ENCODE measurements at places on chromosomes 16 and 17.

DNA sequence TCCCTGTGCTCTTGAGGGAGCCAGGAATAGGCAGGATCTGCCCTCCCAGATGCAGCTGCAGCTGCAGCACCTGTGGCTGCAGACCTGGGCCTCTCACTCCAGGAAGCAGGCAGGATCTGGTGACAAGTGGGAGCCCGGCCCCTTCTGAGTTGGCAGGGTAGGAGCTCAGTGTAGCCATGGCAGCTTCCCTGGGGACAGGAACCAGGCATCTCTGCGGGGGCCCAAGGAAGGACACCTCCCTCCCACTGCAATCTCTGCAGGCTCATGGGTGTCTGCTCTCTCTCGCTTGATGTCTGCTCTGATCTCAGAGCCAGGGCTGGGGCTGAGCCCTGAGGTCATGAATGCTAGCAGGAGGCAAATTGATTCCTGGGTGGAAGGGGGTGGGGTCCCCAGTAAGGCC is 592.5 kb upstream of the CA10 start:
- no peak for DNase-seq

DNA sequence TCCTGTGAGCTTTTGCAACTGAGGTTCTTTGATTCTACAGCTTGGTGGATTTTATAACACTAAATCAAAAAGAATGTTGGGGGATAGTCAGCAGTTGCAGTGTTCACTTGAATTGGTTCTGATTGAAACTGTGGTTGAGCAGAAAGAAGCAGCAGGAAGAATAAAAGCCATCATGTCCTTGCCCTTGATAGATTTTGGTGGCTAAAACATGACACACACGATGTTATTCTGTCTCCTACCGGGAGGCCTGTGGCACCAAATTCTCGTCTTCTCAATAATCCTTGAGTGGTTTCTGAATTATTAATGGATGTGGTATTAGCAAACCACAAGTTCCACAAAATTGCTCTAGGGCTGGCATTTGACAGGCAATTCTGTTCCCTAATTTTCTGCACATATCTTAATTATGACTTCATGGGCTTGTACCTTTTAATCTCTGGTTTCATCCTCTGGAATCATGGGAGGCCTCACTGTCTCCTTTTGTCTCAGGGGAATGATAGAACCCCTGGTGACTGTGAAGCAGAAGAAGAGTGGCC is 338.2 kb downstream of the SNX29 start:
- DNase-seq, result no peak

- no peak for DNase-seq
Measured at GRCh38 chr17:68184141-68184571, 63.7 kb upstream of the AMZ2 start.

GRCh38 chr16:86894029-86894567 is 315.7 kb downstream of the FOXL1 start:
- no peak for DNase-seq

GRCh38 chr17:7589891-7590691 is at the start of gene SOX15:
Gene SOX15 (minus strand): TSS chr17:7590094. CDS start chr17:7589676, 418 bp downstream.
- no peak for DNase-seq

GRCh38 chr16:54285414-54286089 is 1.0 kb downstream of the IRX3 start:
- no peak for DNase-seq

GRCh38 chr17:538181-538973 is 176.3 kb downstream of the VPS53 start:
- no peak for DNase-seq

DNA sequence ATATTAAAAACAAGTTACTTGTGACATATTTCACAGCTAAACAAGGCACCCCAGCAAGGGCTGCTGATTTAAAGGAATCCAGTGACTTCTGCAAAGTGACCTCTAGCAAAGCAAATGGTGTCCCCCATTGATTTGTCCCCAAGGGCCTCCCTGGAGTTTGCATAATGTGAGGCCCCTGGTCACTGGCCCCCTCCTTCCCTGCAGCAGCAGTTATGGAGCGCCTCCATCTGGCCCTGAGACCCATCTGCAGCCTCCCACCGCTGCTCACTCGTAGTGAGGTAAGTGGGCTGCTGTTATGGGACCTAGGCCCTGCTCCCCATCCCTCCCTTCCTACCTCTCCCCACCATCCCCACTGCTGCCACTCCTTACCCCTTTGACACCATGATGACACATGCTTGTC is 19.6 kb upstream of the EEF2K start:
- DNase-seq, result no peak

DNA sequence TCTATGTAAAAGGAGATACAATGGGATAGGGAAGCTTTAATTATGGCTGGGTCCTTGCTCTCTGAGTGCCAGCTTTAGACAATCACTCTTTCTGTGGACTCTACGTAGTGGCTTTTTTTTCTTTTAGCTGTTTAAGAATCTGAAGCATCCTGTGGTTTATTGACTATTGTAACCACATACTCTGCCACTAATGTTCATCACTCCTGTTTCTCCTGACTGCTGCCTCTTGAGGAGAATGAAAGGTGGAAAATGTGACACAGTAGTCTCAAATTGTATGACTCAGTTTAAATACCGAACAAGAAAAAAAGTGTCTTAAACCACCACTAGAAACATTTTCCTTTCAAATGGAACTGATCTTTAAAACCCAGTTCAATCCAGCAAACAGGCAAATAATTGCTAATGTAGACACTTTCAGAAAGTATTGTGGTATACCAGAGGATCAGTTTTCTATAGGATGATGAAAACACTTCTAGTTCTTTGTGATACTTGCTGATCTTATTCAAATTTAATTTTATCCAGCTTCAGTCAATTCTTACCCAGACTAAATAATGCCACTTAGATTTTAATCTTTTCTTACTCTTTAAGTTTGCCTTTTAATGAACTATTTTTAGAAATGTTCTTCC is 302.7 kb upstream of the PMFBP1 start:
- DNase-seq, result no peak

- no peak for DNase-seq
Measured at GRCh38 chr17:8100763-8101162, 13.2 kb upstream of the ALOX12B start.

DNA sequence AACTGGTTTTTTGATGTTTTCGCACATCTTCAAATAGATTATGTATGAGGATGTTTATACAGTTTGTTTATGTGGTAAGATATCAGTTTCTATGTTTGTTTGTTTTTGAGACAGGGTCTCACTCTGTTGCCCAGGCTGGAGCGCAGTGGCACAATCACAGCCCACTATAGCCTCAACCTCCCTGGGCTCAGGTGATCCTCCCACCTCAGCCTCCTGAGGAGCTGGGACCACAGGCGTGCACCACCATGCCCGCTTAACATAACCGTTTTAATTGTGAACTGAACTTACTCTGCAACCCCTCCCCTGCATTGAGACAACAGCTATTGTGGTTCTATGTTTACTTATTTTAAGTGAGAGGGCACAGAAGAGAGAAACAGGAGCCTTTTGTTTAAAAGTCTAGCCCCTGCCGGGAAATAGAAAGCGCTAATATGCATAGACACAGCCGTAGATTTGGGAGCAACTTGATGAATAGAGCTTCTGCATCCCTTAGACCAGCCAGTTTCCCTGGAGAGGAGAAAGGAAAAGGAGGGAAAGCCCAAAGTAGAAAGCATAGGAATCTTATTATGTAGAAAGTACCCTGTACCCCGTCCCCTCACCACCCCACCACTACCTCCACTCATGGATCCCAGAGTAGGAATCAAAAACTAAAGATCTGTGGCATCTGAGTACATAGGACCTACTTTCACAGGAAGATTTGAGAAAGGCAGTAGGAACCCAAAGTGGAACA is 19.6 kb upstream of the APPBP2 start:
- no peak for DNase-seq

GRCh38 chr16:12060751-12061150 is 84.2 kb downstream of the SNX29 start:
- no peak for DNase-seq

DNA sequence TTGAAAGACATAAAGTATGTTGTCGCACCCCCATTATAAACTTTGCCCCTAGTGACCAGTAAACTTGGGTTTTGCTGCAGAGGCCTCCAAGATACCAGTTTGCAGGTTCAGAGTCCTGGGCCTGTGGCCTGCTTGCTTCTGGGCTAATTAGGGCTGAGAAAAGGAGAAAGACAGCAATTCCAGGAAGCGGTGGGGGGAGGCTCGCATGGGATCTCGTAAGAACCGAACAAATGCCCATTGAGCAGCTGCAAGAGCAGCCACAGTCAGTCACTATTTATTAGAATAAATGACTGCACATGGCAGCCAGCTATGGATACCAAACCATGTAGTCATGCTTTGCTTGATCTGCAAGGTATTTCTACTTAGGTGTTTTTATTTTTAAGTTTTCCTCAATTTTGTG is 4.9 kb downstream of the SHISA9 start:
- no peak for DNase-seq

DNA sequence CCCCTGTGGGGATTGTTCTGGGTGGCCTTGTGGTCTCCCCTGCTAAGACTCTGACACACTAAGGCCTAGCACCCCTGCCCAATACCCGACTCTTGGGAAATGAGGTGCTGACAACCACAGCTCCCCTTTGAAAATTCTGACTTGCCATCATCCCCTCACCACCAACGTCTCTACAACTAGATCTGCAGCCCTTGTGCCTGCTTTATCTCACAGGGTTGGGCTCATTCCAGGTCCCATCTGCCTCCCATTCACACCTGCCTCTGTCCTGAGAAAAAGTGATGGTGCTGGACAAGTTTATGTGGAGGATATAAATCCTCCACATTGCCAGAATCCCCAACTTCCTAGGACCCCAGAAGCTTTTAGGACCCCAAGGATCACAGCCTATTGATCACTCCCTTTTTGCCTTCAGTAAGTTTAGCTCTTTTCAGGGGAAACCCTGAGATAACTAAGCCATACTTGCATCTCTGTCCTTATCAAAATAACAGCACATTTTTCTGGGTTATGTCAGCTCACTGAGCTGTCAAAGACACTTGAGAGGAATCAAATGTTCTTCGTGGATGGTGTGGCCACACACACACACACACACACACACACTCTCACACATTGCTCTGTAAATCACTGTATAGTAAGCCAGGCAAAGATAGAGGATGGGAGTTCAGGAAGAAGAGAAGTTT is 136.8 kb upstream of the CES5A start:
- no peak for DNase-seq

GRCh38 chr17:82080048-82080788 is 14.6 kb upstream of the DUS1L start:
- DNase-seq, result no peak

DNA sequence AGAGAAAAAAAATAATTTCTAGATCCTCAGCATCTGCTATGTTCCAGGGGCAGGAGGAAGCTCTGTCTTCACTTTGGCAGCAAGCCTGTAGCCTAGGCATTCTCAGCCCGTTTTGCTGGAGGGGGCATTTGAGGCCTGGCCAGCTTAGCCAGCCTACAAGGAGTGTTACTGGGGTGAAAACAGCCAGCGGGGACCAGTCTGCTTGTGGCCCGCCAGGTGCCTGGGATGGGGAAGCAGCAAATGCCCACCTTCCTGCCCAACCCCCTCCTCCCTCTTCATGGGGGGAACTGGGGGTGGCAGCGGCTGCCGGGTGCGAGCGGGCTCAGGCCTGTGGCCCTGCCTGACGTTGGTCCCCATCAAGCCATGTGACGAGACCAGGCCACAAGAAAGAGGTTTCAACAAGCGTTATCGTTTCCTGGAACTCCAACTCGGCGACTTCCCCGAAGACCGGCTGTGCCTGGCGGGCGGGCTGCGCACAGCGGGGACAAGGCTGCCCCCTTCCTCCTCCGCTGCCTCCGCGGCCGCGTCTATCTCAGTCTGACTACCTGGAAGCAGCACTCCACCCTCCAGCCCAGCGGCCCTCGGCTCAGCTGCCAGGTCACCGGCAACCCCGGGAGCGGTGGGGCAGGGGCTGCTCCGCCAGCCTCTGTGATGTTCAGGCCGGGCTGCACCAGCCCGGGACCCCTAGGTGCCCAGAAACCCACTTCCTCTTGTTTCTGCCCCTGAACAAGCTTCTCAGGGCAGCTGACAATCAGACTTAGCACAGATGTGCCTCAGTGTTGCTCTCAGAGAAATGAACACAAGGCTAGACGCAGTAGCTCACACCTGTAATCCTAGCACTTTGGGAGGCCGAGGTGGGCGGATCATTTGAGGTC is 22.9 kb downstream of the SOCS1 start:
- no peak for DNase-seq

GRCh38 chr16:87306516-87306915 is 10.7 kb downstream of the C16orf95 start:
- DNase-seq, result no peak

DNA sequence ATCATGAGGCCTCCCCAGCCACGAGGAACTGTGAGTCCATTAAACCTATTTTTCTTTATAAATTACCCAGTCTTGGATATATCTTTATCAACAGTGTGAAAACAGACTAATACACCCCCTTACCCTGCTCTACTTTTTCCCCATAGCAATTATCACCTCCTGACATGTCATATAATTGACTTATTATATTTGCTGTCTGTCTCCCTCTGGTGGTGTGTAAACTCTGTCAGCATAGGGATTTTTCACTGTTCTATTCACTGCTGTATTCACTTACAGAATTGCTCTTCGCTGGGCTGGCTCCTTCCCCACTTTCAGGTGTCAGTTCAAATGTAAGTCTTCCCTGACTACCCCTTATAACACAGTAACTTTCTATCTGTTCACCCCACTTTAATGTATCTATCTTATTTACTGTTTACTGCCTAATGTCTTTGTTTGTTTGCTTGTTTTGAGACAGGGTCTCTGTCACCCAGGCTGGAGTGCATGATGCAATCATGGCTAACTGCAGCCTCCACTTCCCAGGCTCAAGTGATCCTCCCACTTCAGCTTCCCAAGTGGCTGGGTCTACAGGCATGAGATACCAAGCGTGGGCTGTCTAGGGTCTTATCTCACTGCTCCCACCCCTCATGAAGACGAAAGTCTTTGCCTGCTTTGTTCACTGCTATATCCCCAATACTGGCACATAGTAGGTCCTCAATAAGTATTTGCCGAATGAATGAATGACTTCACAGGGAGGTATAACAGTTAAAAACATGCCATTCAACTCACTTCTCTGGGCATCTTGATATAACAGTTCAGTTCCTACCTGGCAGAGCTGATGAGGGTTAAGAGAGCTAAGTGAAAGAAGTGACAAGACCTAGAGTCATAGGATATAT is 52.4 kb upstream of the CDH3 start:
- no peak for DNase-seq

DNA sequence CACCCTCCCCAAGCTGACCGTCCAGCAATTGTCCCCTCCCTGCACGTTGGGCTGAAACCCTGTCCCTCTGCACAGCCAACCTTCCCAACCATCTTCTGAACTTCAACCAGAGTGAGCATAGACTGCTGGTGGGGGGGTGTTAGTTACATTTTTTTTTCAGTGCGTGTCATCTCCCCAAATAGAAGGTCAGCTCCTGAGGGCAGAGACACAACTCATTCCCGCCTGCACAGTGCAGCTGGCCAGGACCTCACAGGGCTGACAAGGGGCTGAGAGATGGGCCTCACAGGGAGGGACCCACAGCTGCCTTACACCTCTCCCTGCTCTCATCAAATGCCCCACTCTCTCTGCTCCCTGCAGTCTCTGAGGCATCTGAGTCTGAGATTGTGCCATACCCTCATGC is 8.4 kb downstream of the SRL start:
- no peak for DNase-seq

Data from amygdala (tissue), 56 donors.